ENCODE measurements at places on chromosomes 4 and X.

- no peaks in the 10 kb centered on the region for H3K27me3 ChIP-seq
- no peak overlapping the region for H3K4me3 ChIP-seq
- no peak for DNase-seq
- no peaks in the 10 kb centered on the region for H3K4me1 ChIP-seq
- no peak overlapping the region for H3K27ac ChIP-seq
Observed at GRCh38 chr4:26207631-26208030, 113.2 kb upstream of the RBPJ start.

GRCh38 chrX:97401154-97401553 lies 517.4 kb downstream of the RPA4 start:
- no peaks in the 10 kb centered on the region for H3K4me1 ChIP-seq
- no peaks in the 10 kb centered on the region for H3K36me3 ChIP-seq
- no peak overlapping the region for H3K4me3 ChIP-seq
- no peak for DNase-seq

DNA sequence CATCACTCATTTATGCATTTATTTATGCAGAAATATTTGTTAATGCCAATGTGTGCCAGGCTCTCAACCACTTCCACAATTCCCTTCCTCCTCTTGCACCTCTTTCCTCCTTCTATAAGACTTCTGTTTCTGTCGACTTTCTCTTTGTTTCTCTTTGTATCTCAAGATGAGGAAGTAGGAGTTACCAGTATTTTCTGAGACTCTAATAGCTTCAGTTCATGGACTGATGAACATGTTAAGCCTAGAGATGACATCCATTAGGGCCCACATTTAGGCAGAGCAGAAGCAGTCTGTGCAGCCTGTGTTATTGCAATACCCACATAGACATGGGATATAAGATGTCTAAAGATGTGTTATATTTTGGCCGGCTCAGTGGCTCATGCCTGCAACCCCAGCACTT lies 241.8 kb upstream of the SMIM31 start:
- no peak overlapping the region for H3K4me3 ChIP-seq
- no peaks in the 10 kb centered on the region for H3K4me1 ChIP-seq
- H3K27me3 ChIP-seq = no peaks in the 10 kb centered on the region
- DNase-seq = no peak

DNA sequence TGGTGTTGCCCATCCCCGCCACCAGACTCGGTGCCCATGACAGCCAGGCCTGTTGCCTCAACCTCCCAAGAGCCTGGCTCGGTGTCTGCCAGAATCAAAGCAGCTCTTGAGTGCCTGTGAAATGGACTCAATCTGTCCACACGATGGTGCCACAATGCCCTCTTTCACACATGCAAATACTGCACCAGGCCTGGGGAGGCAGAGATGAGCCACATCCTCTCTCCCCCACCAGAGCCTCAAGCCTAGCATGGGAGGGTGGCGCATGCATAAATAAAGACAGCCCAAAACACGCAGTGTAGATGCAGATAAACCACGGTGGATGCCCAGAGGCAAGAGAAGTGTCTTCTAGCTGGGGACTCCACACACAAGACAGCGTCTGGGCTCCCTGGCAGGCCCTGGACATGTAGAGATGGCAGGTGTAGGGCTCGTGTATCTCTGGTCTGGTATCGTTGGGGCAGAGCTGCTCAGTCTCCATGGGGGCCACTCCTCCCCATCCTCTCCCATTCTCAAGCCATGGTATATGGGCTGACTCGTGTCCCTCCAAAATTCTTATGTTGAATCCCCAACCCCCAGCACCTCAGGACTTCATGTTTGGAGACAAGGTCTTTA lies 65.6 kb downstream of the JAKMIP1 start:
- no peak overlapping the region for H3K4me3 ChIP-seq
- H3K4me1 ChIP-seq = no peaks in the 10 kb centered on the region
- no peaks in the 10 kb centered on the region for H3K36me3 ChIP-seq
- H3K27ac ChIP-seq = no peak overlapping the region
- no peak for DNase-seq

DNA sequence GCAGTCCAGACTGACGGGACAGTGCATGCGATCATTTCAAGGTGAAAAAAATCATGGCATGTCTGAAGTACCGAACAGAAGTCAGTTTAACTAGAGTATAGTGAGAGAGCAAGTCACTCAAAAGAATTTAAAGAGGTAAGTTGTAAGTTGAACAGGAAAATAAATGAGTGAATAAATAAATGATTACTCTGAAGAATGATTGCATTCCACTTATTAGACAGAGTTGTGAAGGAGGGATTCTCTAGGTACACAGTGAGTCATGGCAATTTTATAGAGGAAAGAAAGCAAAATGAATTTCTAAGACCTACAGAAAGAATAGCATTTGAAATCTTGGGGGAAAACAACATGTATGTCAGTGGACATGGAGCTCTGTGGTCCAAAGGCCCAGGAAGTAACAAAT lies 37.1 kb upstream of the SLC7A11 start:
- no peak overlapping the region for H3K27ac ChIP-seq
- no peaks in the 10 kb centered on the region for H3K27me3 ChIP-seq
- H3K36me3 ChIP-seq = no peaks in the 10 kb centered on the region
- DNase-seq = no peak
- H3K4me3 ChIP-seq = no peak overlapping the region
- no peaks in the 10 kb centered on the region for H3K4me1 ChIP-seq

DNA sequence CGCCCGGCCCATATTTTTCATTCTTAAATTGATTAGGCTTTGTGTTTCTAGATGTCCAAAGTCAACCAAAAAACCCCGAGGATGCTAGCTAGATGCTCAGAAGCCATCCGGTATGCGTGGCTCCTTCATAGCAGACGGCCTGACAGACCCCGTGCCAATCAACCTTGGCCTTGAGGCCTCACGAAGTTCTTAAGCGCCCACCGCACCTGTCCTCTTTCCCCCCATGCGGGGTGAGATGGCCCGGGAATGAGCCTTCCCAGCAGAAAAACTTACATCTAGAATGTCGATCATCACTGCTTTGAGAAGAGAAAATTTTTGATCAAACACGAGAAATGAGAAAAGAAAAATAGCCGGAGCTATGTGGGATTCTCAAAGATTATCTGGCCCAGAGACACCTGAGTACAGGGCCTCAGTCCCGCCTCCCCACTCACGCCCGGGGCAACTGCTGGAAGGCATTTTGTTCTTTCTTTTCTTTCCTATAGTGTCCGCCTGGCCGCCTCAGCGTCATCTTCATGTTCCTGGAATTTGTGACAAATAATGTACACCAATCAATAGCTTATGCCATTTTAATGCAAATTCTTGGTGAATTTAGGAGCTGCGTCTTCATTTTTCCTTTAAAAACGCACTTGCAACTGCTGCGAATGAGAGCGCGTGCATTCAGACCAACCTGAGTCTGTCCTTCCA lies 1.6 kb upstream of the NAT8L start:
- no peaks in the 10 kb centered on the region for H3K27me3 ChIP-seq
- H3K36me3 ChIP-seq = no peaks in the 10 kb centered on the region
- peaks cover 15% of the 10 kb centered on the region for H3K4me1 ChIP-seq
- H3K4me3 ChIP-seq = no peak overlapping the region
- no peak for DNase-seq
- H3K27ac ChIP-seq = no peak overlapping the region

GRCh38 chr4:180953572-180953971 lies 1289.6 kb upstream of the TENM3 start:
- no peak overlapping the region for H3K27ac ChIP-seq
- H3K27me3 ChIP-seq = no peaks in the 10 kb centered on the region
- H3K4me1 ChIP-seq = no peaks in the 10 kb centered on the region
- H3K36me3 ChIP-seq = no peaks in the 10 kb centered on the region
- no peak overlapping the region for H3K4me3 ChIP-seq

DNA sequence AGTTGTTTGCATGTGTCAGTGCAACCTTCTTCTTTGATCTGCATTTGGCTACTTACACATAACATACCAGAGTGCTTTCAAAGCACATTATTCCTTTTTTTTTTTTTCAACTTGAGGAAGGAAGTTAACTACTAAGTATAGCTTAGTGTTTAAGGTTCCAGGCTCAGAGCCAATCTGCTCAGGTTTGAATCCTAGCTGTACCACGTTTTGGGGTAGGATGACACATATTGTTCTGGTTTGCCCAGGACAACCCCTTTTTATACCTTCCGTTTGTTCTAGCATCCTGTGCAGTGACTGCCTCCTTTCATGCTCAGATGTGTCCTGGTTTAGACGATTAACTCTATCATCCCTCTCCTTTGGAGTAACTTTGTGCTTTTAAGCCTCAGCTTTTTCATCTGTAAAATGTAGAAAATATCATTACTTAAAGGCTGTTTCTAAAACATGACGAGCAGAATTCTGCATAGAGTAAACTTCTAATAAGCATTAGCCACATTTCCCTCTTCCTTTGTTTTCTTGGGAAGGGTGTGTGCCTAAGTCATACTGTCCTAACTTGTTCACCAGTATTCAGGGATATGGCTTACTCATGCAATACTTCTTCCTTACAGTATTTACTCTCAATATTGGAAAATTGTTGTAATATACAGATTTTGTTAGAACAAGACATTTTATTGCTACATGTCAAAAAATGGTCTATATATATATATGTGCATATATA lies 281.3 kb downstream of the C4orf33 start:
- no peak for DNase-seq
- H3K36me3 ChIP-seq = no peaks in the 10 kb centered on the region
- no peak overlapping the region for H3K27ac ChIP-seq

- H3K4me1 ChIP-seq = no peaks in the 10 kb centered on the region
- no peak overlapping the region for H3K4me3 ChIP-seq
- DNase-seq = no peak
- H3K27ac ChIP-seq = no peak overlapping the region
- H3K27me3 ChIP-seq = no peaks in the 10 kb centered on the region
Observed at GRCh38 chrX:38627683-38628082, 66.3 kb downstream of the TSPAN7 start.

DNA sequence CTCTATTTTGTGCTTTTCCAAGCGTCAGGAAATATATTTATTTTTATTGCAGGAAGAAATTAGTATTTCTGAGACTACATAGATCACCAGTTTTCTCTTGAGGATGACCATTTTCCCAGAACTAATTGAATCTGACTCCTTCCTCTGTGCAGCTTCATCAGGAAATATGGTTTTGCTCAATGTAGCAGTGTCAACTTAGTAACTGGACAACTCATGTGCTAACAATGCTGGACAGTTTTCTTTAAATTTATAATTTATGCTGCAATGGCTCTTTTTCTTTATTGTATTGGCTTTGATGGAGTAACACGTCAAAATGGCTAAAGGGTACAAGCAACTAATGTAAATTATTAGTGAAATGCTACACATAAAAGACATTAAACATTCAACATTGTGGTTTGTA lies 531.5 kb downstream of the ANKRD50 start:
- H3K4me1 ChIP-seq = no peaks in the 10 kb centered on the region
- no peaks in the 10 kb centered on the region for H3K27me3 ChIP-seq
- no peak for DNase-seq
- H3K27ac ChIP-seq = no peak overlapping the region

Measured in right atrium auricular region (tissue), 2 donors.